Umbilical cord (tissue), 2 donors: ENCODE measurements at places on chromosomes 16 and 17.

DNA sequence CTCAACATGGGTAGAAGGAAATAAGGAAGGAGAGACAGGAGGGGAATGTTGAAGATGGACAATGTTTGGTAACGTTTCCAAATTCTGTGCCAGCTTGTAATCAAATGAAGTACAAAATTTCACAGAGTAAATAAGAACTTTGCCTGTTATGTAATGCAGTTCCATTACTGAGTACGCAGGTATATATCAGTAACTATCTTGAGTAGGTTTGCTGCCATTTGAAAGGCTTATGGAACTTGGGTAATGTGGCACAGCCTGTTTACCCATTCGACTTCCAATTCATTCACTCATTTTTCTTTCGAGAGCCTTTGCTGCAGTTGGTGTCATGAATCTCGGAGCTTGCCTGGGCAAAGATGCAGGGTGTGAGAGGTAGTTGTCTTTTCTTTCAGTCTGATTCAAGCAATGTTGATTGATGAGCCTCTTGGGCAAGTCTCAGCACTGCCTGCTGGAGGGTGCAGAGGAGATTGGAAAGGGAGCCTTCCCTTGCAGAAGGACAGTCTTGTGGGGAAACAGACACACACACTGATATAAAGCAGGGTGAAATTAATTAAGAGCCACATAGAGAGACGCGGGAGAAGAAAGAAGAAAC is 53.4 kb downstream of the ZNF18 start:
- DNase-seq = peak; percentile 44

DNA sequence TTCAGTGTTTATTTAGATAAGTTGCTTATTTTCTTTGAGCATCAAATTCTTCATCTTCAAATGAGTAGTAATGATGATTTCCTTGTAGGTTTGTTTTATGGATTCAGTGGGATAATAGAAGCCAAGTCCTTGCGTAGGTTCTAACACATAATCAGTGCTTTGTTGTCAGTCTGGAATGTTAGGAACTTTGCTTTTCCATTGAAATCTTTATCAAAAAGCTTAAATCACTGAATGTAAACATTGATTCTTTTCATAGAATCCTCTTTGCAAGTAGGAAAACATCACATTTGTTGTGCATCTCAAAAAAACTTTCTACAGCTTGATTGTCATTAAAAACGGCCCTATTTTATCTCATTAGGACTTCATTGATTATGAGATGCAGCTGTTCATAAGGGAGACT is 490.3 kb upstream of the GOT2 start:
- DNase-seq = no peak

DNA sequence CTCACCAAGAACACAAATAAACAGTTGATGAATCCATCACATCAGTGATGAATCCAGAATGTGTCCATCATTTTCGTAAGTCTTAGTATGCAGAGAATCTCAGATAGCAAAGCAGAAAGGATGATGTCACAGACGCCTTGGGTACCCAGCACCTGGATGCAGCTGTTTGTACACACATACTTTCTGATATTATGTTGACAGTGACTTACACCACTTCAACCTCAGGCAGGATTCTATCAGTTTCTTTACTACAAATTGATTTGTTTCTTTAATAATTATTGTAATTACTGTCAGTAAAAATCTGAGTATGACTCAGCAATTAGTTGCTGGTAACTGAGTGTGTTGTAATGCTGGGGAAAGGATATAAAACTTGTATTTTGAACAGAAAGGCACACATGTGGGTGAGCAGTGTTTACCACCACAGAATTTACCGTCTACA is 159.8 kb downstream of the RPTOR start:
- DNase-seq = no peak

DNA sequence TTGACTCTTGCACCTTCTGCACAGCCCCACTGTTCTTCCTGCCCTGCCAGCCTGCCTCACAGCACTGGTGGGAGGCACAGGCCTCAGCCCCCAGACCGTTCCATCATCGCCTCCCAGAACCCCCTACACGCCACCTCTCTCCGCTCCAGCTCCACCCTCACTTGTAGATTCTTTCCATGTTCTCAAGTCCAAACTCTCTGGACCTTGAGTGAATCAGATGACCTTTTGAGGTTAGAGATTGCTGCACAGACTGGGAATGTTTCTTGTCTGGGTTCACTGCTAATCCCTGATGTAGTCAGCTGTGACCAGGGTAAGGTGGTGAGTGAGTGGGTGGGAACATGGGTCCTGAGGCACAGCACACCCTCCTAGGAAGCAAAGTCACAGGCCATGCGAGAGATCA is 272.4 kb downstream of the IRF8 start:
- DNase-seq = peak; percentile 44

DNA sequence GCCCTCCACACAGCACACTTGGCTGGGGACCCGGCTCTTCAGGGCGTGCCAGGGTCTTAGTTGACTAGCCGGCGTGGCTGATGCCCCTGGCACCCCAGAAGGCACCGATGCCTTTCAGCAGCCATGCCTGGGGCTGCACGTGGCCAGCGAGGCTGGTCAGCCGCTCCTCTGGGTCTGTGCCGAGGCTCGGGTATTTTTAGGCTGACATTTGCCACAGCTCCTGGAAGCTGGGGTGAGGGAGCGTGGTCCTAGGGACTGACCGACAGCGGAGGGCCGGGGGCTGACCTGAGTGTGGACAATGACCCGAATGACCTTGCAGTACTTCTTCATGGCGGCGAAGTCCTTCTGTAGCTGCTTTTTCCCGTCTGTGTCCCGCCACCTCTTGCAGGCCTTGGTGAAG is 3.9 kb downstream of the RPL3L start:
- DNase-seq = no peak

- DNase-seq = peak; percentile 51
Observed at GRCh38 chr17:41535764-41536481, 7.8 kb upstream of the KRT19 start.

GRCh38 chr17:8469964-8470363 is 34.3 kb downstream of the NDEL1 start:
- DNase-seq = no peak

DNA sequence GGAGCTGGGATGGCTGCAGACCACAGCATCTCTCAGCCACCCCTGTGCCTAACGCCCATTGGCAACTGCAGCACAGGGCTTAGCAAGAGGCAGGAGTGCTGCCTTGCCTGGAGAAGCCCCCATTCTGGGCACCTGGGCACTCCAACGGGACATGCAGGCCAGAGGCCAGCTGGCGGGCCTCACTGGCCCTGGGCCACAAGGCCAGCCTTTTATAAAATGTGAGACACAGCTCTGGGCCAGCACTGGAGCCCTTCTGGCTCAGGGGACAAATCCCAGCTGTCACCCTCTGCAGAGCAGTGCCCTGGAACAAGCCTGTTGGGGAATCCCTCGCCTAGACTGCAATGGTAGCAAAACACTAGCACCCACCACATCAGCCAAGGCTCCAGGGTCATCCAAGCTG is 171.8 kb downstream of the WSCD1 start:
- DNase-seq = no peak

DNA sequence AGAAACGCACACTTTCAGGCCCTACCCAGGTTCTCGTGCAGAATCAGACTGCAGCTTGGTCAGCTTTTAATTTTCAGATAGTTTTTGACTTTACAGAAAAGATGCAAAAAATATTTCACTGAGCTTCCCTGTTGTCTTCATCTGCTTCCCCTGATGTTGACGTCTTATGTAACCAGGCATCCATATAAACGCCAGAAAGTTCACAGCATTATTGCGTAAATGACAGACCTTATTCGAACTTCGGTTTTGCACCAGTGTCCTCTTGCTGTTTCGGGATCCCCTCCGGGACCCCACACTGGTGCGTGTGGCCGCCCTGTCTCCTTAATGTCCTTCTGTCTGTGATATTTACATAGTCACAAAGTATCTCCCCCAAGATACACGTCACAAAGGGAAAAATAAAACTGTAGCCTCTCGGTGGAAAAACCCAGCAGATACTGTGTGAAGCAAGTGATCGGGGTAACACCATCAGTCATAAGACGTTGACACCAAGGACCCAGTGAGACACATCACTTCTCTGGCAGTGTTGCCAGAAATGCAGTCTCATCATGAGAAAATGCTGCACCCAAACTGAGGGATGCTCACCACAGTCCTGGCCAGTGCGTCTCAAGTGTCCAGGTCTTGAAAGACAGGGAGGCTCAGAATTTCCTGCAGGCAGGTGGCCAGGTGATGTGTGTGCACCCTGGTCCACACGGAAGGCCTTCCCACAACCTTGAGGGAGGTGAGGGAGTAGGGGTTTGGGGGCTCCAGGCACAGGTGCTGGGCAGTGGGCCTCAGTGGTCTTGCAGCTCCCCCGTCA is 4.3 kb downstream of the BANP start:
- DNase-seq = no peak

- DNase-seq = no peak
Observed at GRCh38 chr16:52203096-52203495, 343.8 kb downstream of the TOX3 start.

GRCh38 chr16:2853531-2854073 is 4.4 kb downstream of the PRSS22 start:
- no peak for DNase-seq

- DNase-seq = no peak
Observed at GRCh38 chr17:1592751-1593629, 30.4 kb upstream of the PITPNA start.

DNA sequence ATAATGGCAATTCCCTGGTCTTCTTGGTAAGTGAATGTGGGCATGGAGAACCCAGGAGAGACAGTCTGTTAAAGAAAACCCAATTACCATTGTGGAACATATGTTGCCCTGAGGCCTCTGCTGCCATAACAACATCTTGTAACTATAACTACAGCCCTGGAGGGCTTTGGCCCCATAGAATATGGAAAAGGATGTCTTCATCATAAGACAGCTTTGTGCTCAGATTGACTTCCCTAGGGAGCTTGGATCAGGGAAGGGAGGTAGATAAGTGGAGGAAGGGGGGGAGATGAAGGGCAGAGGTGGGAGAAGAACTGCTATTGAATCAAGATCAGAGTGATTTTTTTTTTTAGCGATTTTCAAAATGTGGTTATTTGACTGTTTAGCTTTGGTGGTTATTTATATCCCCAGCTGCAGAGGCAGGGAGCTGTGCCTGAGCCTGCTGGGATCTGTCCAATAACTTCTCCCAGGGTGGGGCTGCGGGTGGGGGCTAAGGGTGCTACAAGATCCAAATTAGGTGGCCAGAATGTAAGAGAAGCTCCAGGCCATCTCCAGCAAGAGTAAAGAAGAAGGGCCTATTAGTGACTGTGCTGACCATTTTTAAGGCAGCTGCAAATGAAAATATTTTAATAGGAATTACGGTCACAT is 5.3 kb upstream of the KAT7 start:
- no peak for DNase-seq

- DNase-seq = peak; percentile 38
Observed at GRCh38 chr17:79305768-79306423, 231.3 kb downstream of the ENGASE start.

GRCh38 chr17:2693561-2694380 is 17.8 kb downstream of the CLUH start:
- DNase-seq = no peak

GRCh38 chr16:67184995-67185650 is 1.4 kb upstream of the MATCAP1 start:
- peak; percentile 88 for DNase-seq

DNA sequence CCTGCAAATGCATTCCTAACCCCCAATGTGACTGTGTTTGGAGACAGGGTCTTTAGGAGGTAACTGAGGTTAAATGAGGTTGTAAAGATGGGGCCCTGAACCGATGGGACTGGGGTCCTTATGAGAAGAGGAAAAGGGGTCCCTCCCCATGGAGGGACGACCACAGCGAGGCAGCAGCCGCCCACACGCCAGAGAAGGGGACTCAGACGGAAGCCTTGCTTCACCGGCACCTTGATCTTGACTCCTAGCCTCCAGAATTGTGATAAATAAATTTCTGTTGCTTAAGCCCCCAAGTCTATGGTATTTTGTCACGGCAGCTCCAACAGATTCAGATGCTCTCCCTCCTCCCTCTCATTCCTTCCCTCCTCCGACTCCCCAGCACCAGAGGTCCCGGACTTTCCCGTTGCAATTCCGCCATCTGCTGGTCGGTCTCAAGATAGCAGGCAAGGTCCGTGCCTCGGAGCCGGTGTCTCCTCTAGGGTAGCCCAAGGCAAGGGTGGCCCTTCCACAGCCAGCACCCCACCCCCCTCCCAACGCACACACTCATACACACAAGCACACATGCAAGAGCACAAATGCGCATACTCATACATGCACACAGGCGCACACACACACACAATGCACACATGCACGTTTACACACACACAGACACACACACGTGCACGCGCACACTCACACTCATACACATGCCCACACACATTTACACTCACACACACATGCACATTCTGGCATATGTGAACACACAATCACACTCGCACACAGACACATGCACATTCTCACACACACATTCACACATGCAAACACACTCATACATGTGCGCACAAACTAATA is 23.1 kb upstream of the C16orf78 start:
- peak; percentile 47 for DNase-seq

GRCh38 chr17:19897903-19898302 is 30.2 kb upstream of the ULK2 start:
- peak; percentile 47 for DNase-seq

GRCh38 chr17:62637809-62638208 is 10.3 kb downstream of the MRC2 start:
- no peak for DNase-seq

DNA sequence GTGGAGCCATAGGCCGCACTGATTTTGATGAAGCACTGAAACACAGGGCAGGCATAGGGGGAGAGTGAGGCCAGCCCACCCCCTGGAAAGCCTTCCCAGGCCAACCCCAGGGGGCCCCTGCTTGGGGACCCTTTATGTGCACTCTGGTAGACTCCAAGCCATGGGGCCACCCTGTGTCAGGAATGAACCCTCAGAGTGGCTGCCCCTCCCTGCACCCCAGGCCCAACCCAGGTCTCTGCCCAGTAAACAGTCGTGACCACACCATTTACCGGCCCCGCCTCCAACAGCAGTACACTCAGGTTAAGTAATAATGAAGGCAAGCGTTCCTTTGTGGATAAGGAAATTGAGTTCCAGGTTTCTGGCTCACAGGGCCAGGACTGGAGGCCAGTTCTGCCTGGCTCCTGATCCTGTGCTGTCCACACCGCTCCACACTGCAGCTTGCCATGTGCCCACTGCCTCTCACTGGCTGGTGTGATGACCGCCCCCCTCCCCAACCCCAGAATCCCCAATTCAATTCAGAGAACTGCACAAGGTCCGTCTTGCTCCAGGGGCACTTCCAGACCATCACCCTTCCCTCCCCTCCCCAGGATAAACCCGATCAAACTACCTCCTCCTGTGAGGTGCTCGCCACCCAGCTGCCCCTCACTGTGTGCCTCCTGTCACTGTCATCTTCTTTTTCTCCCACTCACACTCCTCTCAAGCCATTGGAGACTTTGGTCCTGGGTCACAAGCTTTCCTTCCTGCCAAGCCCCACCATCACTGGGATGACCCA is 13.6 kb downstream of the PIMREG start:
- DNase-seq = no peak

GRCh38 chr16:81879625-81880024 is 100.5 kb downstream of the PLCG2 start:
- no peak for DNase-seq

DNA sequence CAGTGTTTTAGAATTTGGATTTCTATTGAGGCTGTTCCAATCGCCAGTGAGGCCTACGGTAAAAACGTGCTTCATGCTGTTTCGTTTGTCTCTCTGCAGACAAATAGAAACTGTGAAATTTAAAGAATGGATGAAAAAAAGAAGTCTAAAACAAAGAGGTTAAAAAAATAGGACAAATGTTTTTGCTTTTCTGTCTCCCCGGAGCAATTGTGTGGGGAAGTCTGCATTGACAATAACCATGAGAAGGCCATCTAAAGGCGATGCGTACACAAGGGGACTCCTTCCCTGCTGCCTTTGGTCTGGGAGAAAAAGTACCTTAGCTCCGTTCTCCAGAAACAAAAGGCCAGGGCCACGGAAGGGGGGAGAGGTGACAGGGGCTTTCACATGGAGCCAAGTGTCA is 4.6 kb upstream of the ZFHX3 start:
- DNase-seq = peak; percentile 57

- DNase-seq = no peak
Observed at GRCh38 chr17:5921512-5922282, 148.5 kb upstream of the WSCD1 start.
